ENCODE measurements at places on chromosomes 2 and 18.

DNA sequence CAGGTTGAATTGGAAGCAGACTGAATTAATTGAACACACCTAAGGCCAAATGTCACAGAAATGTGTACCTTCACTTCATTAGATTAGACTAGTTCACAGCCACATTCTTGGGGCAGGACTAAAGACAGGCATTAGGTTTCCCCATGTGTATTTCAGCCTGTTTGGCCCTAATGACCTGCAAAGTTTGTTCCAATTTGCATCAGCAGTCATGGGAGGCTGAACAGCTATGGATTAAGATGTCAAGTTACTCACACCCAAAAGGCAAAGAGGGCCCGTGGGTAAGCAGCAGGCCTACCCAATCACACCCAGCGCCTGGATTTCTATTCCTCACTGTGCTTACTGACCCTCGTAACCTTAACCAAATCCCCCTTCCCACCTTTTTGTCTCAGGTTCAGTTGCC is 99.6 kb upstream of the RIOK3 start:
- DNase-seq = no peak

DNA sequence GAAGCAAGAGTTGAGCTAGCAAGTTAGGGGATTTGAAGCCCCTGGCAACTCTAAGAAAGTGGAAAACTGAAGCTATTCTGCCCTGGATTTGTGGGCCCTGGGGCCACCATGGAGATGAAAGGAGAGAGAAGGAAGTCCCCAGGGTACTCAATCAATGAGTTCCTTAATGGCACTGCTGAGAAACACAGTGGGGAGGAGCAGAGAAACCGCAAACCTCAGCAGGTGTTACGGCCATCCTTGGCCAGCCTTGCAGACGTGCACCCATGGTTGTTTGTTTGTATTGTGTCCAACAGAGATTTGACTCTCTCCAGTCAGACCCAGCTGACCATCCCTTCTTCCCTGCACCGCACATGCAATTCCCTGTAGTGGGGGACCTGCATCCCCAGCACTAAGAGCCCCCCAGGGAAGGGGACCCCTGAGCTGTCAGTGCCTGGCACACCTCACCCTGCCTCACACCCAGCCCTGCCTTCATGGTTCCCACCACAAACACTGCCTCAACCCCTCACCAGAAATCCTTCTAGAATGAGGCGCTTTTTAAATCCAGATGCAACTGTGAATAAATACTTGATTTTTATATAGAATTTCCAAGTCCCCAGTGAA is 255.3 kb downstream of the SH3BP4 start:
- no peak for DNase-seq

- no peak for DNase-seq
These were observed 162.2 kb downstream of the ALPK2 start for GRCh38 chr18:58466636-58467205.

DNA sequence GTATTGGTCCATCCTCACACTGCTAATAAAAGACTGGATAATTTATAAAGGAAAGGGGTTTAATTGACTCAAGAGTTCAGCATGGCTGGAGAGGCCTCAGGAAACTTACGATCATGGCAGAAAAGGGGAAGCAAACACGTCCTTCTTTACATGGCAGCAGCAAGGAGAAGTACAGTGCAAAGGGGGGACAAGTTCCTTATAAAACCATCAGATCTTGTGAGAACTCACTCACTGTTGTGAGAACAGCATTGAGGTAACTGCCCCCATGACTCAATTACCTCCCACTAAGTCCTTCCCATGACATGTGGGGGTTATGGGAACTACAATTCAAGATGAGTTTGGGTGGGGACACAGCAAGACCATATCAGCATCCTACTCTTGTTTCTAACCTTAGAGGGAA is 37.0 kb downstream of the SP100 start:
- DNase-seq = no peak

GRCh38 chr2:26317377-26318105 is 28.4 kb upstream of the SELENOI start:
- no peak for DNase-seq

DNA sequence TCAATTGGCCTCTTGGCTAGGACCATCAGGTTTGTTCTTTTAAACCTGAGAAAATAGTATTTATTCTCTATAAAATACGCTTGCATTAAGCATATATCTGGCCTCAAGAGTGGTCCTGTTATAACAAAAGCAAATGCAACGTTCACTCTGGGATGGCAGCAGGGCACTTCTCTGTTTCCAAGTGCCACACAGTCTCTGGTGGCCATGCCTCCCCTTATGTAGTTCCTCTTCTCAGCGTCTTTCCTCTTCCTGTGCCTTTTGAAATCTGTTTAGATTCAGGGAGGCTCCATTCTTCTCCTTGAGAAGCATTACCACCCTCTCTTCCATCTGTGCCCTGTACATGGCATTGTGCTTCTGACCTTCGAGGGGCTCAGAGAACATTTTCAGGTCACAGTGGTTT is 51.9 kb downstream of the TSHZ1 start:
- DNase-seq = no peak

DNA sequence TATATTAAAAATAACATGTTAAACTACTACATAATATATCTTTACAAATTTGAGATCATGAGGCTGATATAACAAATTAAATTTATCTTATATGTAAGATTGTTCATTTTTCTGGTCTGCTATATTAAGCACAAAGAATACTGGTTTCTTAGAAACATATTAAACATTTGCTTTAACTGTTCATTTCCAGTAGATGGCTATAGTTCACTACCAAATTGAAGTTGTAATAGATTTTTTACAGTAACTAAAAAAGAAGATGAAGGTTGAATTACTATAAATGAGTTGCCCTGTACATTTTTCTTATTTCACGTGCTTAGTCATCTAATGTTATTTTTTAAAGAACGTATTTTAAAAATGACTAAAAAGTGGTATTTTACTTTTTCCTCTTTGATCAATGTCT is 57.0 kb downstream of the ZNF407 start:
- no peak for DNase-seq
